ENCODE measurements at places on chromosomes 7 and 10. TPM values are rescaled to one million over a fixed set of nuclear protein-coding genes. Genes with fewer than 3 reads are reported as not detected.

The FKBP6 gene
- polyA plus RNA-seq: 0.25 TPM

The ANKRD30A gene
- polyA plus RNA-seq: not detected

The PKD2L1 gene
- 0.23 TPM for polyA plus RNA-seq

The FBXO24 gene
- 1.4 TPM for polyA plus RNA-seq

The PPP1R3C gene
- 41.9 TPM for polyA plus RNA-seq

The CRYGN gene
- 2.2 TPM for polyA plus RNA-seq

The ELN gene
- polyA plus RNA-seq: 48.4 TPM

The AKR1C1 gene
- polyA plus RNA-seq: 10.1 TPM

The RARRES2 gene
- polyA plus RNA-seq: 39.2 TPM

The MMRN2 gene
- 24.0 TPM for polyA plus RNA-seq

The SFTPA2 gene
- not detected for polyA plus RNA-seq

The GIMAP8 gene
- polyA plus RNA-seq: 8.2 TPM

The OAT gene
- polyA plus RNA-seq: 98.6 TPM

The KAZALD1 gene
- 9.5 TPM for polyA plus RNA-seq

The GSDME gene
- polyA plus RNA-seq: 14.8 TPM

The CHCHD3 gene
- polyA plus RNA-seq: 97.2 TPM

The IL6 gene
- not detected for polyA plus RNA-seq

The ARHGAP22 gene
- polyA plus RNA-seq: 1.7 TPM

The DCLRE1C gene
- 13.5 TPM for polyA plus RNA-seq

The SNX10 gene
- polyA plus RNA-seq: 19.7 TPM

The ZNF487 gene
- 11.6 TPM for polyA plus RNA-seq

The CCDC3 gene
- 10.0 TPM for polyA plus RNA-seq

The NXPH1 gene
- not detected for polyA plus RNA-seq

The PRKAR2B gene
- polyA plus RNA-seq: 46.1 TPM

The MIOS gene
- 47.7 TPM for polyA plus RNA-seq

The FGF8 gene
- polyA plus RNA-seq: 7.3 TPM

The HOGA1 gene
- 47.1 TPM for polyA plus RNA-seq

The RET gene
- polyA plus RNA-seq: 22.7 TPM

The CHST12 gene
- 6.8 TPM for polyA plus RNA-seq

The MEST gene
- 773 TPM for polyA plus RNA-seq

The BCAP29 gene
- 58.6 TPM for polyA plus RNA-seq

The SEMA4G gene
- polyA plus RNA-seq: 43.6 TPM

The TBC1D12 gene
- 19.6 TPM for polyA plus RNA-seq

The UCMA gene
- not detected for polyA plus RNA-seq

The SPDYE11 gene
- polyA plus RNA-seq: 0.50 TPM
